ENCODE measurements at places on chromosomes 13 and 19.

GRCh38 chr13:23621316-23621645, 51.1 kb downstream of the TNFRSF19 start:
- DNase-seq, result peak; percentile 94

DNA sequence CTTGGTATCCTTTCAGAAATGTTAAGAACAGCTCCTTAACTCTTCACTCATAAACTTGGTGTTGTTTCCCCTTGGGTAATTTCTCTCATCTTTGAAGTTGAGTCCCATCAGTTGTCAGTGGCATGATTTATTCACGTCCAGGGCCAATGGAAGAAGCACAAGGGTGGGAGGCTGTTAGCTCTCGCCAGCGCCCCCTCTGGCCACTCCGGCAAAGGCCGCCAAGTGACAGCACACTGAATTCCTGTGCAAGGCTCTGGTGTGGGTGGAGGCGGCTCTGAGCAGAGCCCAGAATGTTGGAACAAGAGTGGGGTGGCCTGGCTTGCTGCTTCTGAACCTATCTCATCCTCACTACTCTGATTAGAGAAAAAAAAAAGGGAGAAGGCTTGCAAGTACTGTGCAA, 13.1 kb upstream of the MEDAG start:
- DNase-seq, result no peak

- DNase-seq, result peak; percentile 13
Observed at GRCh38 chr19:3404324-3405260, 38.2 kb downstream of the NFIC start.

DNA sequence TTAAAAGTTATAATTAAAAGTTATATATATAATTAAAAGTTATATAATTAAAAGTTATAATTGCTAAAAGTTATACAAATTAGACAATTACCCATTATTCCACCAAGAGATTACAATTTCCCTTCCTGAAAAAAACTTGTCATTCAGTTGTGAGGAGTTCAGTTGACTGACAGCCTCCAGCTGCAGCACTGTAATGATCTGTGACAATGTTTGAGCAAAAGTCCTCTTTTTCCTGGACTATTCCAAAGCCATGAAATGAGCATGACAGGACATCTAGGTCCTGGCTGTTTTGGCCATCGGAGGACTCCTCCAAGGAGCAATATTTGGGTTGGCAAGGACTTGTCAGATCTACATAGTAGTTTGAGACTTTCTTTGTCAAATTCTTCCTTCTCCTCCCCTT, 258.7 kb upstream of the EDNRB start:
- DNase-seq, result no peak

- DNase-seq, result peak; percentile 68
Observed at GRCh38 chr19:4229179-4229931, at the start of gene EBI3. Gene EBI3 (plus strand): TSS chr19:4229523. CDS start chr19:4229551, 28 bp downstream.

DNA sequence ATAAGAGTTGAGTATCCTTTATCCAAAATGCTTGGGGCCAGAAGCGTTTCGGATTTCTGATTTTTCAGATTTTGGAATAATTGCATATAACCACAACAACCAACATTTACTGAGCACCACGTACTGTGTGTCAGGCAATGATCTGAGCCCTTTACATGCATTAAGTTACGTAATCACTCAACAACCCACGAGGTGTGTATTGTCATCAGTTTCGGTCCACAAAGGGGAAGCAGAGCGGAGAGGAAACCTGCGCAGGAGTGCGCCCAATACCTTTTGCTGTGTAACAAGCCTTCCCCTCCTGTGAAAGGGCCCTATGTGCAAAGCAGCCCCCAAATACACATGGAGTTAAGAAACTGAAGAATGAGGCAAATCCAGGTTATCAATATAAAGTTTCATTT, 20.7 kb upstream of the NLRP12 start:
- no peak for DNase-seq

DNA sequence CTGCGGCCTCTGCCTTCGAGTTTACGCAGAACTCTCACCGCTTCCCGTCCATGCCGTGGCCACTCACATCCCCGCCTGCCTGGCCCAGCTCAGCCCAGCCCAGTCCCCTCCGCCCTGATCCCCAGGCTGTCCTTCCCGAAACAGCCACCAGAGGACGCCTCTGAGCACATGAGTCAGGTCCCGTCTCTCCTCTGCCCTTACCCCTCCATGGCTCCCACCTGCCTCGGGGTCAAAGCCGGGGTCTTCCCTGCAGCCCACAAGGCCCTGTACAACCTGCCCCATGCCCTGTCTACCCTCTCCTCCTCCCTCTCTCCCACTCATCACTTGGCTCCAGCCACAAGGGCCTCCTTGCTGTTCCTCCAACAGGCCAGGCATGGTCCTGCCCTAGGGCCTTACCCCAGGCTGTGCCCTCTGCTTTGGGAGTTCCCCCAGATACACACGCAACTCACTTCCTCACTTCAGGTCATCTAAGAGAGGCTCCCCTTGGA, 8.1 kb upstream of the SEMA6B start:
- peak; percentile 8 for DNase-seq
